ENCODE measurements at places on chromosomes 16 and 17.

DNA sequence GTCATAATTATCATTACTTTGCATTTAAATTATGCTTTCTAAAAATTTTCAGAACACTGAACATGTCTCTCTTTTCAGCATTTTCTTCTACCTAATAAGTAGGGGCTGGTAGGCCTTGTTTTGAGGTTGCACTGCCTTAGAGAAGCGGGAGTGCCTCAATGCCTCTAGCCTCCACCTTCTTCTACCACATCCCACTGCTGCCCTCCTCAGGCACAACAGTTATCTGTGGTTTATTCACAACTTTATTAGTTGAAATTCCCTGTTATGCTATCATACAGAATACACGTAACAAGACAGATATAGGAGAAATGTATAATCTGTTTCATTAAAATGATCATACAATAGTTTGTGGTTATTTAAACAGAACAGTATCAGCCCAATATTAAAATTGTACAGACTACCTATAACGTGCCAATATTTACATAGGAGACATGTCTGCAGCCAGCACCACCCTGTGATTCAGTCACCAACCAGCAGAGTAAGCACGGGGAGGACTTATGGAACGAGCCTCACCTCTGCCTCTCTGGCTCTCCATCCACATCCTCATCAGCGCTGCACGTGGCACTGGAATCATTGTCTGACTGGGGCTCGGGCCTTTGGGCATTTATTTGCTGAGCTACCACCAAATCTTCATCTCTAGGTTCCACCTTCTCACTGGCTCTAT lies 101.2 kb downstream of the TTC19 start:
- DNase-seq = no peak

GRCh38 chr17:75006653-75007052 lies 5.8 kb upstream of the MRPL58 start:
- no peak for DNase-seq

- DNase-seq = no peak
Observed at GRCh38 chr17:82320140-82320840, 2.9 kb upstream of the CD7 start.

DNA sequence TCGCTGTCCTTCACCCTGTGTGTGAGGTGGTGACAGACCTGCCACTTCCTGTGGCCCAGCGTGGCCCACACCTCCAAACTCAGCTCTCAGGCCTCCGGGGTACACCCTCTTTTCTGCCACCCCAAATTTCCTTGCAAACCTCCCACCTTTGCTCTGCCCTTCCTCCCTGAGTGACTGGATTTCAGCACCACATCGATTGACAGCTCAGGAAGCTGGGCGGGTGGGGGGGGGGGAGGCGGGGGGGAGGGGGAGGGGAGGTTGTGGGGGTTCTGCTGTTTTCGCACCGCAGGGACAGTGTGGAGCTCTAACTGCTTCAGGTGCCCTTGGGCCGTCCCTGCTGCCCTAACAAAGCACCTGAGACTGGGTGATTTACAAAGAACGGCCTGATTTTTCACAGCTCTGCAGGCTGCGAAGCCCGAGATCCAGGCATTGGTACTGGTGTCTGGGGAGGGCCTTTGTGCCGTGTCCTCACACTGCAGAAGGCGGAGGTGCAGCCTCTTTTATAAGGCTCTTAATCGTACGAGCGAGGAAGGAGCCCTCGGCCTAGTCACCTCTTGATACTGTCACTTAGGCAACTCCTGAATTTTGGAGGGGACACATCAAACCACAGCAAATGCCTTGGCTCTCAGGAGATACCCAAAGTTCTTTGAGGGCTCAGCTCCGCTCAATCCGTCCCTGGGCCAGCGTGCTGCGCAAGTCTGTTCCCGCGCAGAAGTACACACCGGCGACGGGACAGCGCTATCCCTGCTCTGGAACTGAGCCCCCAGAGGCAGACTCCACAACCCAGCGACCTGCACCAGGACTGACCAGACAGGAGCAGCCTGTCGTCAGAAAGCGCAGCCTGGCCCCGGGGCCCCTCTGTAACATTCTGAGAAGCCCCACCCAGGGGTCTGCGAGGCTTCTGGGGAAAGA lies 3.6 kb downstream of the NDUFAF8 start:
- no peak for DNase-seq

- DNase-seq = no peak
Observed at GRCh38 chr16:50676684-50677225, 4.4 kb downstream of the SNX20 start.

GRCh38 chr16:58488531-58488930 lies 11.4 kb upstream of the NDRG4 start:
- no peak for DNase-seq

DNA sequence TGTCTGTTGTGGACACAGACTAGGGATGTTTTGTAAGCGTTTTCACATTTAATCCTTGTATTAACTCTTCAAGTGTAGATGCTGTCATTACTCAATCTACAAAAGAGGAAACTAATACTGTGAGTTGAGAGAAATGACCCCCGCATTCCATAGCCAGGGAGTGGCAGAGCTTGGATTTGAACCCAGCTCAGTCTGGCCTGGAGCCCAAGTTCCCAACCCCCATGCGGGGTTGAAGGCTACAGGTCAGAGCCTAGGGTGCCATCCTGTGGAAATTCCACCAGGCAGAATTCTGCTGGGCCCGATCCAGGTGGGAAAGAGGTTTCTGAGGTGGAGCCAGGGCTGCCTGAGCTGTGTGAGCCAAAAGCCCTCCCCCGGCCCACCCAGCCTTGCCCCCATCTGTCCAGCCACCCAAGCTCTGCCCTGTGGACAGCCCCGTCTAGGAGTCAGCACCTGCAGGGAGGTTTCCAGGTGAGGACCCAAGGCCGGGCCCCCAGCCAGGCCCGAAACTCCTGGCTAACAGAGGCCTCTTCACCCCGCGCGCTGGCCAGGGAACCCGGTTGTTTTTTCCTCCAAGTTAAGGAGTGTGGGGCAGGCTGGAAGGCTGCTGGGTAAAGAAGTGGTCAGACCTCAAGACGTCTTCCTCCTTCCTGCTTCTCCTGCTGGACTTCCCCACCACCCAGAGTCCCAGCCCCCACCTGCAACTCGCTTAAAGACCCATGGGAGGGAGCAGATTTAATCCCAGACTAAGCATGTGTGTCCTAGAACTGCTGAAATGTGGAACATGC lies 5.7 kb downstream of the MMP15 start:
- DNase-seq = no peak

DNA sequence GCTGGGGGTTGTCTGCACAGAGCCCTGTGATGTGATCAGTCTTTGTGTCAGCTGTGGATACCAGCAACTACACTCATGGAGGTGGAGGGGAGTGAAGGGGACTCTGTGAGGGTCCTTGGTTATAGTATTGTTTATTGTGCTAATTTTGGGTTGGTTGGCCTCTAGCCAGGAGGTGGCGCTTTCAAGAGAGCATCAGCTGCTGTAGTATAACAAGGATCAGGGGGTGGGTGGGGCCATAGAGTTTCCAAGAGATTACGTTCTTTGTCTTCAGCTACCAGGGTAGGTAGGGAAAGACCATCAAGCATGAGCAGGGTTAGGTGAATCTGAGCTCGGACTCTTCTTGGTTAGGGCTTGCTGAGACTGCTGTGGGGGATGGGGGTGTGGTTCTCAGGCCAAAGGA lies 97.1 kb upstream of the HS3ST3A1 start:
- DNase-seq = no peak

GRCh38 chr17:79601604-79602424 lies 9.0 kb downstream of the RBFOX3 start:
- no peak for DNase-seq

DNA sequence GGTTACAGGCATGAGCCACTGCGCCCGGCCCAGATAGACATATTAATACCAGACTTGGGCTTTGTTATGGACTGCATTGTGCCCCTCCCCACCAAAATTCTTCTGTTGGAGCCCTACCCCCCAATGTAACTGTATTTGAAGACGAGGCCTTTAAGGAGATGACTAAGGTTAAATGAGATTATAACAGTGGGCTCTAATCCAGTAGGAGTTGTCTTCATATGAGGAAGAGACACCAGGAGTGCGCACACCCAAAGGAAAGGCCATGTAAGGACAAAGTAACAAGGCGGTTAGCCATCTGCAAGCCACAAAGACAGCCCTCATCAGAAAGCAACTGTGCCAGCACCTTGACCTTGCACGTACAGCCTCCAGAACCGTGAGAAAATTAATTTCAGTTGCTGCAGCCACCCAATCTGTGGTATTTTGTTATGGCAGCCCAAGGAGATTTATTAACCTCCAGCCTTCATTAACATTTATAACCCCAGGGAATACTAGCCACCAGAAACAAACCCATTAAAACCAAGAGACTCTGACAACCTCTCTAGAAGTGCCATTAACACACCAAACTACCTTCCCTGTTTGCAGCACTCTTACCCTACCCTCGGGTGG lies 107.6 kb downstream of the TTC19 start:
- DNase-seq = no peak

DNA sequence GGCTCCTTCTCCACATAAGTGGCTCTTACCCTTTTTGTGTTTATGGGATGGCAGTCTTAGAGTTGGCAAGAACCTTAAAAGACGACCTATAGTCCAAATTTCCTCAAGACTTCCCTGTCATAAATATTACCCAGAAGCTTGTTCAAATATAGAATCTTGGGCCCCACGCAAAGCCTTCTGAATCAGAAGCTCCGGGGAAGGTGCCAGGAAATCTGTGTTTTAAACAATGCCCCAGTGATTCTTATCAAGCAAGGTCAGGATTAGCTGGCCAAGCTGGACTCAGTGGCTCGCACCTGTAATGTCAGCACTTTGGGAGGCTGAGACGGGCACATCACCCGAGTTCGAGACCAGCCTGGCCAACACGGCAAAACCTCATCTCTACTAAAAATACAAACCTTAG lies 85.7 kb downstream of the TIMM22 start:
- DNase-seq = no peak

DNA sequence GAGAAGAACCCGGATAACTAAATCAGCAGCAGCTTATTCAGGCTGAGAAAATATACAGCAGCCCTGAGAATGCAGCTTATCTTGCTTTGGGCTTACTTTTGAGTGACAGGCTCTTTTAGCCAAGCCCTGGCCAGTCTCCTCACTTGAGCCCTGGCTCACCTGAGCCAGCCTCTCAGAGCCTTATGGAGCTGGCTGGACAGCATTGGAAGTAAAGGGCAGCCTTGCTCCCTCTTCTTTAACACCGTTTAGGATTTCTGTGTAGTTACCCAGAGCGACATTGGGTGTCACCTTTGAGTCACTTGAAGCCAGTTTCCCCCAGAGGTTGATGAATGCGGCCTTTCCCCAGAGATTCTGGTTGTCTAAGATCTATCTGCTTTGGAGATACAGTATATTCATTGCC lies 7.7 kb upstream of the NPIPB2 start:
- DNase-seq = no peak

- DNase-seq = no peak
Observed at GRCh38 chr16:54579106-54579728, 292.6 kb upstream of the IRX3 start.

GRCh38 chr17:68800751-68801150 lies 154.4 kb downstream of the ABCA8 start:
- DNase-seq = no peak

DNA sequence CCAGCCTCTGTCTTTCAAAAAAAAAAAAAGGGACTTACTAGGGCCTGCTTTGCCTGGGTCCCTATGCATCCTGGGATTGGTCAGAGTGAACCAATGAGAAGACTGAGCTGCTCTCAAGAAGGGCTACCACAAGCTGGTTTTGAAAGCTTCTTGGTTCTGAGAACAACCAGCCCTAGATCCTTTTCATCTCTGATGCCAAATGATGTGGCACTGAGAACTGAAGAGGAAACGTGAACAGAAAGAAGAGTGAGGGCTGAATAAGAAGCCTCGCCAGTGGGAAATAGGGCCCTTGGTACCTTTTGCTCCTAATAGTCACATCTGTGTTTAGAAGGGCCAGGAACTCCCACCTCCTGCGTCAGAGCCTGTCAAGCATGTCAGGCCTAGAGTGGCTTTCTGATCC lies 10.7 kb downstream of the TACO1 start:
- DNase-seq = no peak

- no peak for DNase-seq
Observed at GRCh38 chr16:1345651-1346421, 5.8 kb downstream of the TSR3 start.

GRCh38 chr16:4273858-4274311 lies 1.1 kb upstream of the TFAP4 start:
- peak; percentile 64 for DNase-seq

- no peak for DNase-seq
Observed at GRCh38 chr17:42819939-42820535, 4.0 kb downstream of the BECN1 start.

- no peak for DNase-seq
Observed at GRCh38 chr17:71260366-71260940, 860.4 kb upstream of the SOX9 start.

GRCh38 chr17:15511142-15511541 lies 43.7 kb upstream of the CDRT4 start:
- DNase-seq = no peak

DNA sequence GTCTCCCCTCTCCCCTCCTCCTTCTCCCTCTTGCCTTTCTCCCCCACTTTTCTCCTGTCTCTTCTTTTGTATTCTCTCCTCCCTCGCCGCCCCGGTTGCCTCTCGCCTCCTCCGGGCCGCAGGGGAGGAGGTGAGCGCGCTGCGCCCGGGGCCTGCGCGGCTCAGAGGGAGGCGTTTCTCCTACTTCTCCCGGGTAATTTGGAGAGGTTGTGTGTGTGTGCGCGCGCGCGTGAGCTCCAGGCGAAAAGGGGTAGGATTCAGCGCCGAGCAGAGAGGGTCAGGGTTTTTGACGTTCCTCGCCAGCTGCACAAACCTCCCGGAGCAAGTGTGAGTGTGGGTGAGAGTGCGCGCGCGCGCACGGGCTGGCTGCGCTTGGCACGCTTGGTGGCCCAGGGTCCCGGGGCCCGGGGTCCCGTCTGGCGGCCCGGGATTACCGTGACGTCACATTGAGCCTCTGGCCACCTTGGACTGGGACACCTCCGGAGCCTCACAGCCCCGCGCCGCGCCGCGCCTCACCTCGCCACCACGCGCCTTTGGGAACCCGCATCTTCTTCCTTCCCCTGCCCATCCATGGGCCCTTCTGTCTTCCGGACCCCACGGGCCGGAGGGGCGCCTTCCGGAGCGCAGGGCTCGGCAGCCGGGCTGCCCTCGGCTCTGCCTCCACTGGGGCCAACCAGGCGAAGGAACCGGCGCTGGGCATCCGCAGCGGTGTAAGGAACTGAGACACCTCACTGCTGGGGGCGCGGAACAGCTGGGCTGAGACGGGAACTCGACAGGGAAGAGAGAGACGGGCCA lies 479 bp downstream of the IRX6 start:
- DNase-seq = no peak

- DNase-seq = no peak
Observed at GRCh38 chr17:19357761-19358160, 4.8 kb downstream of the B9D1 start.

- no peak for DNase-seq
Observed at GRCh38 chr17:63514974-63515373, 8.2 kb upstream of the KCNH6 start.

GRCh38 chr16:49434733-49435132 lies 61.1 kb downstream of the C16orf78 start:
- no peak for DNase-seq

GRCh38 chr17:78089576-78090281 lies 38.8 kb downstream of the TMC6 start:
- no peak for DNase-seq

GRCh38 chr17:80942423-80943345 lies 49.0 kb upstream of the CHMP6 start:
- DNase-seq = peak; percentile 87

- DNase-seq = no peak
Observed at GRCh38 chr16:31377210-31377903, 15.8 kb upstream of the ITGAD start.

- no peak for DNase-seq
Observed at GRCh38 chr16:9033125-9033830, 58.2 kb upstream of the HAPSTR1 start.

GRCh38 chr17:73533127-73533526 lies 111.1 kb downstream of the SDK2 start:
- DNase-seq = peak; percentile 51

GRCh38 chr17:38358586-38359513 lies 7.2 kb downstream of the SOCS7 start:
- DNase-seq = peak; percentile 26

All from breast epithelium (tissue), 4 donors.